Heart left ventricle (tissue), 16 donors: ENCODE measurements at places on chromosomes 3 and 15. TPM values are rescaled to one million over a fixed set of nuclear protein-coding genes. Genes with fewer than 3 reads are reported as not detected.

CRABP1 gene
- polyA plus RNA-seq, result not detected

DNA sequence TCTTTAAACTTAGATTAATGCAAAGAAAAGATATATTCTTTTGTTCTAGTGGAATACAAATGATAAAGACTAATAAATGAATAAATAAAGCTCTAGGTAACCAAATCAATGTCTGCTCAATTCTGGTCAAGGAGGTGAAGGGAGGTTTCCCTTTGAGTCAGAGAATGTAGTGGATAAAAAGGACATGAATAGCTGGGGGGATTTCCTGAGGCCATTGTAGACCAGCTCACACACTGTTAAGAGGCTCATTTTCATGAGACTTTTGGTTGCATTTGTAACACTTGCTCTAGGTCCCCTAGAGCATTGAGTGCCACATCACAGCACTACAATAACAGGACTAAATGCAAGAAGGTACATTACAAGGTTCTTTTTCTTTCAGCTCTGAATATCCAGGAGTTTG lies 170.7 kb downstream of the TIGIT start:
- DNase-seq, result no peak

GRCh38 chr15:77696871-77697270 lies 64.2 kb upstream of the LINGO1 start:
- no peak for DNase-seq

FAM107A gene
- polyA plus RNA-seq, result 47.9 TPM

GRCh38 chr3:133474817-133475216 lies 75.0 kb downstream of the BFSP2 start:
- DNase-seq, result no peak

DNA sequence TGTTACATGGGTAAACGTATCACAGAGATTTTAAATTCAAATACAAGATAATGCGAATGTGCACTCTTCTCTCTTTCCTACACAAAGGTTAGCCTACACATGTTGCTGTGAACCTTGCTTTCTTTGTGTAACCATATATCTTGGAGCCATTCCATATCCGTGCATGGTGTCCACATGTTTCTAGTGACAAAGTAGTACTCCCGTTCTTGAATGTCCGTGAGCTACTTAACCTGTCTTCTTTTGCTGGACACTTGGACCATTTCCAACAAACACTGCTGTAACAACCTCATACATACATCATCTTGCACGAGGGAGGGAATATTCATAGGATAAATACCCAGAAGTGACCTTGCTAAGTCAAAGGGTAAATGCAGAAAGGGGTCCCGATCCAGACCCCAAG lies 75.0 kb downstream of the STRIT1 start:
- no peak for DNase-seq

GOLGA8H gene
- polyA plus RNA-seq, result 0.57 TPM

CEMIP gene
- 0.19 TPM for polyA plus RNA-seq

DNA sequence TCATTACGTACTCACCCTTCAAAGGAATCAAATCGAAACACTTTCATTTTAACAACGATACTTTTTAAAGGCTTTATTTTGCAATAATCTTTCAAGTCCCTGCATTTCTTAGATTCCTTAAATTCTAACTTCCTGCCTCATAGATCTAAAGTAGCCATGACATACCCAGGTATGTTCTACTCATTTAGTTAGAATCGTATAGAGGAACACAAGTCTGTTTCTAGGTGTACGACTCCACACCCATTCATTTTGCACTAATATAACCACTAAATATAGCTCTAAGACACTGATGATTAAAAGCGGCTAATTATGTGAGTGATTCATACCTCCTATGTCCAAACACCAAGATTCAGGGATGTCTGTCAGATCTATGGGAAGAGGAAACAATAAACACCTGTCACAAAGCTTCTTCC lies 1.3 kb downstream of the ATP13A3 start:
- no peak for DNase-seq

GRCh38 chr15:59059076-59059597 lies 45.8 kb upstream of the CCNB2 start:
- no peak for DNase-seq

GRCh38 chr15:99097441-99098410 lies 7.2 kb upstream of the SYNM start:
- DNase-seq, result no peak

DNA sequence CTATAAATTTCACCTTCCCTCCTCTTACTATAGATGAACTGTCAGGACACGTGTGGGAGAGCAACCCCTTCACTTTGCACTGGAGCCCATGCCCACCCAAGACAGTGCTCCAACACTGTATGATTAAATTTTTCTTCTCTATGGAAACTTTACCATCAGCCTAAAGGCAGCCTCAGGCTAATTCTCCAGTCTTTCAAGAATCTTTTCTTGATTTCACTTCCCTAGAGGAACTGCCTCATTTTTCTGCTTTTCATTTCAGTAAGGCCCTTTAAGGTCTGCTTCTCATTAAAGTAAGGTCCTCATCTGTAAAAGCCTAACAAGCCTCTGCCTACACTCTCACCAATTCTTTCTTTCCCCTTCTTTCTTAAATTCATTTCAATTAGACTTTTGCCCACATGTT lies 137.3 kb downstream of the KCNMB2 start:
- no peak for DNase-seq

DNA sequence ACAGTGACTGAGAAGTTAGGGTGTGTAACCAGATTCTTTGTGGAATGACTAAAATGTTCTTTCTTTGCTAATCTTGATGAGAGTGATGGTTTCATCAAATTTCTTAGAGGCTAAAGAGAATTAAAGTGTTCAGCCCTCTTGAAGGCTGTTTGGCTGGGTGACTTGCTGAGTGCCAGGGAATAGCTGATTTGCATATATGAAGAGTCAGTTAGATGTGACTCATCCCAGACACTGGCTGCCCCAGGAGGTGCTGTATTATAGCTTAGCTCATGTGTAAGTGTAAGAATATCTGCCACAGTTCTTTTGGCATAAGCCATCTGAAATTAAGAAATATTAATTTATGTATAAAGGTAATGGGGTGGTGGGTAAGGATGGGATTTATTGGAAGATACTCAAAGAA lies 535.1 kb downstream of the NLGN1 start:
- no peak for DNase-seq

C3orf85 gene
- not detected for polyA plus RNA-seq

NRROS gene
- polyA plus RNA-seq, result 1.4 TPM

DNA sequence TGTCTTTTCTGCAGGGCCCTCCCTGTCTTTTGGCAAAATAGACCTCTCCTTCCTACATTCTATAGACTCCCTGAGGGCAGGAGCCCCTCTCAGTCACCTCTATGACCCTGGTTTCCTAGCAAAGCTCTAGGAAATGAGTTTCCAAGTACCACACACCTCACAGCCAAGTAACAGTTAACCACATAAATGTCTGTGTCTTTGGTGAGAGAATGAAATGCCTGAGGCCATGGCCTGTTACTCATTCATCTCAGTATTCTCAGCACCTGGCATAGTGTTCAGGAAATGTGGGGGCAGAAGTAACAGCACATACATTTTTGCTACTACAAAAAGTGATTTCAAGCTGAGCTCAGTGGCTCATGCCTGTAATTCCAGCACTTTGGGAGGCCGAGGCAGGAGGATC lies 21.0 kb downstream of the RFT1 start:
- no peak for DNase-seq

GRCh38 chr3:125192190-125193035 lies 20.1 kb downstream of the SLC12A8 start:
- no peak for DNase-seq

DNA sequence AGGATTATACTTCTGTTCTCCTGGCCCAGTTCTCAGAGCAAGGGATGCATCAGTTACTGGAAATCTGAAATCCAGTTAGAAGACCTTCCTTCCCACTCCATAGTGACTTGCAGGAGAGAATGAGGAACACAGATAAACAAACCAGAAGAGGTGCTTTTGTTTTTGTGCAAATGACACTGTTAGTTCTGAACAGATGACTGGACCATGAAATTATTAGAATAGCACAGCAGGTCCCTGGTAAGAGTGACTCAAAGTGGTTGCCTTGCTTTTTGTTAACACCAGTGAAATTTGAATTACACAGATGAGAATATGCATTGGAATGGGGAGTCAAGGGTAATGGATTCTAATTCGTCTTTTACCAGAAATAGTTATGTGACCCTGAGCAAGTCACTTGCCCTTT lies 30.4 kb upstream of the LRIG1 start:
- DNase-seq, result no peak

- no peak for DNase-seq
Measured at GRCh38 chr15:79154483-79155135, 64.0 kb upstream of the RASGRF1 start.

LRRC31 gene
- polyA plus RNA-seq, result not detected

GRCh38 chr15:60865507-60865906 lies 363.6 kb downstream of the RORA start:
- DNase-seq, result no peak

DNA sequence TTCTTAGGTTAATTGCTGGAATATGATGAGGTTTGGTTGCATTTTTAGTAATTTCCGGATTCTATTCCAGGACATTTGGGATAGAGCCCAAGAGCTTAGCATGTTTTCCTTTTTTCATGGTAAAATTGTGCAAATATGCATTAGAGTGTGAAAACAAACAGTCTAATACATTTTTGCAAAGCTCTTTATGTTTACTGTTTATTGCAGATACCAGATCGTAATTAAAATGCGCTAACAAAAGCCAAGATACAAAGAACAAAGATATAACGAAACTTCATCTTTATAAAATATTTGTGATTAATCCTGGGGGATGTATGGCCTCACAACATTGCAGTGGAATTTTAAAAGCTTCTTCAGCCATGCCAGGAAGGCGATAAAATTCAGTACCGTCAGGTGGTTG lies 94.5 kb upstream of the TBC1D5 start:
- no peak for DNase-seq

TRAIP gene
- polyA plus RNA-seq, result 1.3 TPM
